Renal pelvis (tissue), 12 donors: ENCODE measurements at places on chromosomes 11 and 22. TPM values are rescaled to one million over a fixed set of nuclear protein-coding genes. Genes with fewer than 3 reads are reported as not detected.

C11orf97 gene
- polyA plus RNA-seq, result 0.16 TPM

DNA sequence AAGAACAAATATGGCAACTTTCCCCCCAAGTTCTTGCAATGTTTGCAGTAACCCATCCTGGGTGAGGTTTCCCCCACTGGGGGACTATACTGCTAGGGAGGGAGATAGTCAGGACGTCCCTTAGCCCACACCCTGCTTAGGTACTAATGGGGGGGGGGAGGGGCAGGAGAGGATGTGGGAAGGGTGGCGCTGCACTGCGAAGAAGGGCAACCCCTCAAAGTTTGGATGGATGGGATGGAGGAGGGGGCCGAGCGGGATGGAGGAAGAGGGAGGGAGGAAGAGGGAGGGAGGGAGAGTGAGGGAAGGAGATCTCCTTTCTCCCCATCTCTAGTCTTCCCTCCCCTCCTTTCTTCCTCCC lies 100.6 kb upstream of the HSD17B12 start:
- no peak for DNase-seq

GRCh38 chr11:121448431-121448941 lies 3.6 kb upstream of the SORL1 start:
- no peak for DNase-seq

DNA sequence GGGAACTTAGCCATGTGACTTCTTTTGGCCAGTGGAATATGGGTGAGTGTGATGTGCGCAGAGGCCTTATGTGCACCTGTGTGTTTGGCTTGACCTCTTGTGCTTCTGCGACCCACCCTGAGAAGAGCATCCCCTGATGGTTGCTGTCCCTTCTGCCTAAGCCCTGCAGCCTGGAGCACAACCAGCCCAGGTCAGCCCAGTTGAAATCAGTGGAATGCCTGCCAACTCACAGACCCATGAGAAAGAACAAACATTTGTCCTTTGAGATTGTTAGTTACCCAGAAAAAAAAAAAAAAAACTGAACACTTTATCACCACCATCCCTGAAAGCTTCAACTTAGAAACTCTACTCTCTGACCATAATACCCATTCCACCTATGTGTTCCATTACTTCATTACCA lies 38.5 kb downstream of the PAMR1 start:
- DNase-seq, result no peak

DNA sequence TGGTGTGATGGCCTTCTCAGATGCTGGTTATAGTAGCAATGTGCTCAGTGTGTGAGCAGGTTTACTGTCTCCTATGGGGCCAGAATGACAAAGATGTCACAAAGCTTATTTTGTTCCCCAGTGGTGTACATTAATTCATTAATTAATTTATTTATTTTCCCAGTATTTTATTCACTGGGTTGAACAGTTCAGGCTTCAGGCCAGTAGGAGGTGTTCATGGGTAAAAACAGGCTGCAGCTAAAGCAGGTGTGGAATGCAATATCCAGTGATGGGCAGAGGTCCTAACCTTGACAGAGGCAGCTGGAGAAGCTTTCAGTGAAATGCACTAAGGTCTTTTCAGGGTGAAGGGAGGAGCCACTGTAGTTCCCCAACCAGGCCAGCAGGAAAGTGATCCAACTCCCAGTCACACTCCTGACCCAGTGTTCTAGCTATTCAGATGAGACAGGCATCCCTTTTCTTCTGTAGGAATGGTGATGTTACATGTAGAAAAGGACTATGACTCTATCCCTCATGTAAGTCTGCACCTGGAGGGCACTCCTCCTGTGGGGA lies 7.8 kb upstream of the FANCF start:
- DNase-seq, result no peak

DNA sequence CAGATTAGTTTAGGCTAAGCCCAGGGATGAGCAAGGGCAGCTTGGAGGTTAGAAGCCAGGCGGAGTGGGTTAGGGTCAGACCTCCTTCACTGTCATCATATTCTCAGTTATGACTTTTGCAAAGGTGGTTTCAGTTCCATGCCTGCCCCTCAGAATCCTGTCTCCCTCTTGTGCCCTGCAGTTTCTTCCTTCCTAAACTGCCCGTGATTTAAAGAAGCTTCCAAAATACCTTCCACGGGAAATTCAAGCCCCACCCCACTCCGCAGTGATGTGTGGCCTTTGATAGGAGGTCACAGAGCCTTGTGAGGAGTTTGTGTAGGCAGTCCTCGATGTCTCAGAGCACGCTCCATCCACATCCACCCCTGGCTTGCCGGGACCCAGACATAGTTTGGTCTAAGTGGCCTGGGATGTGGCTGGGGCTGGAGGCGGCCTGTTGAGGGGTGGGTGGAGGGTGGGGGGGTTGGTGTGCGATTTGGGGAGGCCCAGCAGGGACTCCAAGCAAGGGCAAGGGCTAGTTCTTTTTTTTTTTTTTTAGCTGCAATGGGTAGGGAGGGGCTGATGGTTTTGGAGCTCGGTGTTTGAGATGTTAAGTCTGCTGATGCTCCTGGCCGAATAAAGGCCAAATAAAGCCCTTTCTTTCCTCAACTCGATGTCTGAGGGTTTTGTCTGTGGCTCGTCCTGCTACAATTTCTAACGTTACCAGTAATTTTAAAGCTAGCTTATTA lies 1.6 kb upstream of the IFITM1 start:
- DNase-seq, result no peak

- DNase-seq, result no peak
These were observed 52.4 kb upstream of the ARFGAP3 start for GRCh38 chr22:42909363-42910058.
